Natural killer cell (primary cell): ENCODE measurements at places on chromosomes 13 and 19. TPM values are rescaled to one million over a fixed set of nuclear protein-coding genes. Genes with fewer than 3 reads are reported as not detected.
A peak's percentile ranks its signal among the peaks of the same experiment; 100 is the strongest.

IL11 gene
- total RNA-seq = 0.35 TPM

SIGLEC12 gene
- total RNA-seq = not detected

FEM1A gene
- 11.0 TPM for total RNA-seq

S1PR2 gene
- 9.5 TPM for total RNA-seq

CDC42EP5 gene
- not detected for total RNA-seq

TMEM59L gene
- total RNA-seq = not detected

SLC27A1 gene
- total RNA-seq = 12.9 TPM

FXYD1 gene
- total RNA-seq = not detected

LRFN3 gene
- total RNA-seq = 2.6 TPM

IRF2BP1 gene
- total RNA-seq = 16.1 TPM

LHFPL6 gene
- not detected for total RNA-seq

SLC7A9 gene
- 0.80 TPM for total RNA-seq

GRCh38 chr19:54817670-54818536 lies 1.6 kb downstream of the KIR3DL1 start:
- peak; percentile 13 for DNase-seq

DNA sequence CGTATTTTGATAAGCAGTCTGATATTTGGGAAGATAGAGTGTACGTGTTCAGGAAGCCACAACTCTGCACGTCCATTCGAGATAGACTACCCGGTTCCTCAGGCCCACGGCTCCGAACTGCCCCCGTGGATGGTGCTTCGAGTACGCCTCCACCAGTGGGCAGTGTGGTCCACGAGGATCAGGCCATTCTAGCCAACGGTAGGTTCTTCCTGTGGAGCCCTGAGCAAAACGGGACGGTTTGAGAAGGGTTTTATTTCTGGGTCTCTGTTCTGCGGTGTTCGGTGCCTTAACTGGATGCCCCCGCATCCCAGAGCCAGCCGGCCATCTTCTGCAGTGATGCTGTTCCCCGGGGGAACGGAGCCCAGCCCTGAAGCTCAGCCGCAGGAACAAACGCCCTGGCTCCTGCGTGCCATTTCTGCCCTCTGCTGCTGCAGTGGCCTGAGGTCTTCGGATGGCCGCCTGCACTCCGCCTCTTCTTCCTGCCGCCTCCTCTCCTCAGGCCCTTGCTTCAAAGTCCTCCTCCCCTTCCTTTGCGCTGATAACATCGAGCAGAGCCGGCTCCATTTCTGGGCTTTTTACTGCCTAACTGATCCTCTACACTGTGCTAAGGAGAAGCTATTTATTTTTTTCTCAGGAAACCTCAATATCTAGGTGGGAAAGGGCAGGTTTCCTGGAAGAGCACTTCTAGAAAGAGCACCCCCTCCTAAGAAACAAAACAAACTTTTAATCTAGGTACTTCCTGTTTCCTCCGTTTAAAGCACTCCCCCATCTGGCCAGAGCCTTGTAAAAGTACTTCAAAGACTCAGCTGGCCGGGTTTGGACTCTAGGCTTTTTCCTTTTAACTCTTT lies 36.2 kb upstream of the SLC46A3 start:
- peak; percentile 16 for DNase-seq

- DNase-seq = peak; percentile 34
Measured at GRCh38 chr19:55116232-55116858, 1.1 kb downstream of the PPP1R12C start.

- no peak for DNase-seq
Measured at GRCh38 chr13:45410001-45410400, 8.2 kb downstream of the SLC25A30 start.

- DNase-seq = no peak
Measured at GRCh38 chr13:100789968-100790367, 115.4 kb upstream of the TMTC4 start.

DNA sequence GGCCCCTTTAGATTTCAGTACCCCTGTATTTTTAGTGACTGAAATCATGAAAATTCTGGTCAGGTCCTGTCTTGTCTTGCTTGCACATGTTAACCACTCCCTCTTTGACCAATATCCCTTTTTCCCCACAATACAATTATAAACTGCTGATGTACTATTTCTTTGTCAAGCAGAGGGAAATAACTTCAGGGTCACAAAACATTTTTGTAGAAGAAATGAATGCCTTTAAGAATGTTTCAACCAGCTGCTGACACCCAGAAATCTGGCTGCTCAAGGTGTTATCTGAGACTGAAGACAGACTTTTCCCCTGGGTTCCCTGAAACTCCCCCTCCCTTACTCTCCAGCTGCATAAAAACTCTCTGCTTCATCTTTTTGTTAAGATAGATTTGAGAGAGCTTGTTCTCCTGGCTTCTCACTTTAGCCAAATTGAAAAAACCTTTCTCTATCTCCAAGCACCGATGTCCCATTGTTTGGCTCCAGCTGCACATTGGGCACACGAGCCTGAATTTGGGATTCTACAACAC lies 18.4 kb upstream of the ACOD1 start:
- no peak for DNase-seq

DNA sequence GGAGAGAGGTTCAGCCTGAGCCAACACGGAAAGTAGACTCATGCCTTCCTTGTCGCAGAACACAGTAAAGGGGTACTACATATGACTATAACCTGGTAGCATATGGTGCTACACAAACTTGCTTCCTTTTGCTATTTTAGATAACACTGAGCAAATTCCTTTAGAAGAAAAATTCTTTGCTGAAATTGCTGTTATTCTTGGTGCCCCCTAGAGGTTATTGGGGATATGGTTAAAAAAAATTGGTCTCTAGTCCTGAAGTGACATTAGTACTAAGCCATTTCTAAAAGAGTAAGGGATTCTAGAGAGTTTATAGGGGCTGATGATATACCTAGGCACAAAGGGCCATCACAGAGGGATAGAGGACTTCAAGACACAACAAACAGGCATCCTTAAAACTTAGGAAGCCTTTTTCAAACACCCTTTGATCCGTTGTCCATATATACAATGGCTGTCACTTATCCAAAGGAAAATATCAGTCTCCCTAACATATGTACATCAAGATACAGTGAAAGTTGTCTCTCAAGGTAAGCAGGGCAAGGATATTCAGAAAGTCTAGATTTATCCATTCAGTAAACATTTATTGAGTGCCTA lies 13.9 kb upstream of the HS6ST3 start:
- DNase-seq = no peak

- DNase-seq = no peak
Measured at GRCh38 chr19:47497821-47498520, 14.0 kb upstream of the KPTN start.

- no peak for DNase-seq
Measured at GRCh38 chr19:19259741-19260140, 13.4 kb downstream of the TM6SF2 start.

DNA sequence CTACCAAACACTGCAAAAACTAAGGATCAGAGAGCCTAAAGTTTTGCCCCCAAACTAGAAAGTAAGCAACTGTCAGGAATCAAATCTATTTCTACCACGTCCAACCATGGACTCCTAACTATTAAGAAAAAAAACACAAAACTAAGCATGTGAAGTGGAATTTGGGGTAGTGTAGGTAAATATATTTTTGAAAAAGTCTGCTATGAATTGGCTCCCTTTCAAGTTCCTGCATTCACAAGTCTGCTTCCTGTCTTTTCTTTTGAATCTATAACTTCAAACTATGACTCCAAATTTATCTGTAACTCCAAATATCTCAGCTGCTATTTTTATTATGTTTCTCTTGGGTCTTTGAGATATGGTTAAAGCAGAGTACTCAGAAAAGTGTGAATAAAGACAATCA lies 47.0 kb downstream of the PCDH9 start:
- DNase-seq = no peak

DNA sequence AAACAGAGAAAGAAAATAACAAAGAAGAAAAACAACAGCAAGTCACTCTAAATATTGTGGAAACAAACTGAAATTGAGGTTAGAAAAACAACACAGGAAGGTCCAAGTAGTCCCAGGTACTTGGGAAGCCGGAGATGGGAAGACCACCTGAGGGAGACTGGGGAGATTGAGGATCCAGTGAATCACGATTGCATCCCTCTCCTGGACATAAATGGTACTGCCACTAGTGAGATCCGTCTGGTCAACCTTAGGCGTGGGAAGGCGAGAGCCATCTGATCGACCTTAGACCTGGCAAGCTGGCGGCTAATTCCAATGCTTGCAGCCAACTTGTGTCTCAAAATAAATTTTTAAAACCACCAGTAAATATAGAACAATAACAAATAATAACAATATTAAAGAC lies 81.9 kb downstream of the ZNF726 start:
- no peak for DNase-seq

GRCh38 chr13:108377646-108378206 lies 108.2 kb downstream of the TNFSF13B start:
- DNase-seq = no peak

DNA sequence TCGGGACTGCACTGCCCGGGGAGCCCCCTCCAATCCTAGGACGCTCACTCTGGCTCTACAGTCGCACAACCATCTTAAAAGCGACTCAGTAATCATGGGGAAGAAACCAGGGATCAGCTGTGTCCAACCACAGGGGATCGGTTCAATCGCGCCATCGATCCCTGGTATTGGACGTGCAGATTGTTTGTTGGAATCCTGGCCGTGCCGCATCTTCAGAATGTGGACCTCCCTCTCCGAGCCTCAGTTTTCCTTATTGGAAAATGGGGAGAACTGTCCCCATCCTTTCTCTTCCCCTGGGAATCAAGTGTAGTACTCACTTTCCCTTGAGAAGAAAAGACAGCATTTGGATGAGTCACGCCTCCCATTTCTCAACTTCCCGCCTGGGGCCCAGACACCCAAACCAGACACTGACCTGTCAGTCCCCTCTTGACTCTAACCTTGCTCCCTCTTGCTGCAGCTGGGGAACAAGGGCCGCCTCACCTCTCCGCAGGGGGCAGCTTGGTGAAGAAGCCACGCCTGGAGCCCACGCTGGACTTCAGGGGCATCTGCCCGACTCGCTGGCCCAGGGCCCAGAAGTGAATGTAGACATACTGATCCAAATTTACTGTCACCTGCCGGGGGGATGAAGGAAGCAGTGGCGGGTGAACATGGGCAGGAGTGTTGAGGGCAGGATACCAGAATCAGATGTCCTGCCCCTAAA lies 17.6 kb downstream of the EMP3 start:
- no peak for DNase-seq

- DNase-seq = peak; percentile 65
Measured at GRCh38 chr19:56124578-56124977, 3.5 kb upstream of the ZNF787 start.

- no peak for DNase-seq
Measured at GRCh38 chr19:2055931-2056836, 5.1 kb upstream of the MKNK2 start.

DNA sequence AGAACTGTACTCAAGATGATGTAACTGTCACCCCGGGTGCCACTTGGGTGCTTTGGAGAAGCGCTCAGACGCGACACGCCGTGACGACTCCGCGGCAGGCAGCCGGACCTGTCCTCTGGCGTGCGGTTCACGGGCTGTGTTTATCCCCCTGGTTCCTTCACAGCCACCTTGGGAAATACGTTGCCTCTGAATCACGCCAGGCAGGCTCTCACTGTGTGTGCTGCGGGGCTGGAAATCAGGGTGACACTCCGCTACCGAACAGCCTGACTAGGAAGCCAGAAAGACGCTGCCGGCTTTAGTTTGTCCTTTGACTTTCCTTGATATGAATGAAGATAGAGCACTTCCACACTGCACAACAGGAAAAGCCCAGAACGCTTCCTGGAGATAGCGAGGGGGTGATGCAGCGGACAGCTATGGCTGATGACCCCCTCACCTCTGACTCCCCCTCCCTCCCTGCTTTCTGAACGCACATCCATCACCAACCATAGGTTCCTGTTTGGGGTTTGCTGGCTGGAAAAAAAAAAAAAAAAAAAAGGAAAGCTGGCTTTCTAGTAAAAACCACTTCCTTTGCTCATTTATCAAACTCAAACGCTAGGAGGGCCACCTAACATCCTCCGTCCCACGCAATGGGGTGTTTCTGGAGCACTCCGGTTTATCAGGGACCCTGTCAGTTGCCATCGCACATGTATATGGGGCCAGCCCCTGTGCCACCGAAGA lies 3.7 kb upstream of the GP6 start:
- peak; percentile 34 for DNase-seq

GRCh38 chr13:41562541-41563178 lies 105.3 kb downstream of the RGCC start:
- no peak for DNase-seq

- no peak for DNase-seq
Measured at GRCh38 chr13:43730642-43731041, 56.1 kb downstream of the ENOX1 start.

GRCh38 chr19:32489971-32490370 lies 84.4 kb downstream of the DPY19L3 start:
- DNase-seq = no peak

- no peak for DNase-seq
Measured at GRCh38 chr19:17414097-17414496, 5.8 kb upstream of the MVB12A start.

- no peak for DNase-seq
Measured at GRCh38 chr19:33392341-33393285, 19.1 kb downstream of the CEBPG start.

DNA sequence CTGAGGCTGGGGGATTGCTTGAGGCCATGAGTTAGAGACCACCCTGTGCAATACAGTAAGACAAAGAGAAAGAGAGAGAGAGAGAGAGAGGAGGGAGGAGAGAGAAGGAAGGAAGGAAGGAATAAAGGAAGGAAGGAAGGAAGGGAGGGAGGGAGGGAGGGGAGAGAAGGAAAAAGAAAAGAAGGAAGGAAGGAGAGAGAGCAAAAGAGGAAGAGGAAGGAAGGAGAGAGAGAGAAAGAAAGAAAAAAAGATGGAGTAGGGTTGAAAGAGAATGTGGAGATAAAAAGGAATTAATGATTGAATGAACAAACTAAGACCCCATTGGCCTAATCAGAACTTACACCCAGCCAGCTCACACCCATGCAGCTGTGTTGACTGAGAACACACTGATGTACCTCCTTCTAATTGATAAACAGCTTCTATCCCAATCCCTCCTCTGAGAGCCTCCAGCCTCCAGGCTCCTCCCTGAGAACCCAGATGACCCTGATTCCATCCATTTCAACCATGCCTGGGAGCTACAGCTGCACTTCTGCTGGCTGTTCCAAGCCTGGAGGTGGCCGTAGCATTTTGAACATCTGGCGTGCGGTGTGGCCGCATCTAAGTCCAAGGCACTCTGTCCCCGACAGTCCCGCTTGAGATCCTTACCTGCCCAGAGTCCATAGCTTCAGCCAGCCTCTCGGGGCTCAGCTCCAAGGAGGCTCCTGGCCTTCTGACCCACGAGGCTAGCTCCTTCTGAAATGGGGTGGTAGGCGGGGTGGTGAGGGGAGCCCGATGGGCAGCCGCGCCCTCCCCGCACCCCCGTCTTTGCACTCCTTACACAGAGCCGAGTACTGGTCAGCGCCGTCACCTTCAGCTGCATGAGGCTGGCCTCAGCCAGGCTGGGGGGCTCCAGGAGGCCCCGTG lies 1.1 kb downstream of the PRODH2 start:
- no peak for DNase-seq

- DNase-seq = peak; percentile 24
Measured at GRCh38 chr19:13430790-13431582, 75.3 kb downstream of the CACNA1A start.
